Left lobe of liver (tissue), 2 donors: ENCODE measurements at places on chromosomes 3 and 15. TPM values are rescaled to one million over a fixed set of nuclear protein-coding genes. Genes with fewer than 3 reads are reported as not detected.

RUVBL1 gene
- 11.3 TPM for total RNA-seq

PDZRN3 gene
- total RNA-seq, result 1.3 TPM

NDN gene
- total RNA-seq, result 2.9 TPM

CFAP91 gene
- 0.55 TPM for total RNA-seq

FGD5 gene
- 4.2 TPM for total RNA-seq

NR1I2 gene
- total RNA-seq, result 206 TPM

ANKRD63 gene
- not detected for total RNA-seq

MYLK gene
- 144 TPM for total RNA-seq

ANKRD34C gene
- total RNA-seq, result not detected

GOLGA6L4 gene
- 2.2 TPM for total RNA-seq

GMNC gene
- 7.3 TPM for total RNA-seq

PTH1R gene
- total RNA-seq, result 24.6 TPM

GRAMD1C gene
- total RNA-seq, result 16.5 TPM

KNG1 gene
- 1,019 TPM for total RNA-seq

ATP2B2 gene
- 37.9 TPM for total RNA-seq

PTX3 gene
- 0.23 TPM for total RNA-seq

AQP9 gene
- 159 TPM for total RNA-seq

CLSTN2 gene
- 1.9 TPM for total RNA-seq

CLDN16 gene
- 1.2 TPM for total RNA-seq

ATP13A5 gene
- not detected for total RNA-seq

PLS1 gene
- total RNA-seq, result 14.2 TPM

CCDC80 gene
- 0.75 TPM for total RNA-seq

CNTN6 gene
- not detected for total RNA-seq

SLMAP gene
- total RNA-seq, result 29.2 TPM

STRIT1 gene
- total RNA-seq, result not detected

CYP8B1 gene
- 425 TPM for total RNA-seq

P2RY14 gene
- total RNA-seq, result not detected

DIS3L gene
- total RNA-seq, result 27.2 TPM

CAND2 gene
- 7.2 TPM for total RNA-seq

LTF gene
- total RNA-seq, result 1.7 TPM

FAM81A gene
- not detected for total RNA-seq

ERICH6 gene
- total RNA-seq, result not detected

MAPKBP1 gene
- 6.6 TPM for total RNA-seq

LOXL1 gene
- total RNA-seq, result 0.75 TPM

DMXL2 gene
- total RNA-seq, result 9.9 TPM

DUOXA2 gene
- not detected for total RNA-seq

PLIN1 gene
- 38.1 TPM for total RNA-seq

ILDR1 gene
- total RNA-seq, result 0.15 TPM

OXTR gene
- 0.05 TPM for total RNA-seq

ANKUB1 gene
- total RNA-seq, result not detected

PLA2G4D gene
- total RNA-seq, result not detected
